ENCODE measurements at places on chromosomes 2 and 18.

- no peaks in the 10 kb centered on the region for H3K36me3 ChIP-seq
- DNase-seq, result no peak
- no peaks in the 10 kb centered on the region for H3K4me1 ChIP-seq
- H3K4me3 ChIP-seq, result no peak overlapping the region
- no peaks in the 10 kb centered on the region for H3K27me3 ChIP-seq
Observed at GRCh38 chr2:182302174-182302573, 124.7 kb downstream of the PDE1A start.

- peaks cover 29% of the 10 kb centered on the region for H3K4me1 ChIP-seq
- no peak for DNase-seq
- no peaks in the 10 kb centered on the region for H3K27me3 ChIP-seq
Observed at GRCh38 chr2:229832510-229832898, 89.3 kb downstream of the TRIP12 start.

DNA sequence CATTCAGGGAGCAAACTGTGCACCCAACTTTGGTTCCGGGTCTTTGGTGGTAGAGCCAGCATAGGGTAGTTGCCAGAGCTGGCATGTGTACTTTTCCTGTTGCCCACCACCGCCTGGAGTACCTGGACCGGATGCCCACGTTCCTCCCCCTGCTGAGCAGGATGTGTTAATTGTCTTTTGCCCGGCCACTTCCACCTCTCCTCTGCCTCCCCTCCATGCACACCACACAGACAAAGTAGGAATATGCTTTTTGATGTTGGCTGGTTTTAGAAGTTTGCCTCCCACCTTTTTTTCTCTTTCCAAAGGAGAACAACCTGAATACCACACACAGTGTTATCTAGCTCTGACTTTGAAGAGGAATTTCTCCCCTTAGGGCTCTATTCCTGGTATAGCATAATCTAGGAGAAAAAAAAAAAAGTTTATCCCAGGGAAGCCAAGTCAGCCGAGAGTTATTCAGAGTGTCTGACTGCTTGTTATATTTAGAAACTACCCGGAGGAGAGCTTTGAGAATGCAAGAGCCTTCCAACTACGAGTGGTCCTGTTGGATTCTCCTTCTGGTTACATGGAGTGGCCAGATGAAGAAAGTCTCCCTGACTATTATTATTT is 111.9 kb downstream of the SETBP1 start:
- no peak for DNase-seq
- no peak overlapping the region for H3K4me3 ChIP-seq
- H3K36me3 ChIP-seq, result peaks cover 3% of the 10 kb centered on the region
- no peaks in the 10 kb centered on the region for H3K4me1 ChIP-seq

DNA sequence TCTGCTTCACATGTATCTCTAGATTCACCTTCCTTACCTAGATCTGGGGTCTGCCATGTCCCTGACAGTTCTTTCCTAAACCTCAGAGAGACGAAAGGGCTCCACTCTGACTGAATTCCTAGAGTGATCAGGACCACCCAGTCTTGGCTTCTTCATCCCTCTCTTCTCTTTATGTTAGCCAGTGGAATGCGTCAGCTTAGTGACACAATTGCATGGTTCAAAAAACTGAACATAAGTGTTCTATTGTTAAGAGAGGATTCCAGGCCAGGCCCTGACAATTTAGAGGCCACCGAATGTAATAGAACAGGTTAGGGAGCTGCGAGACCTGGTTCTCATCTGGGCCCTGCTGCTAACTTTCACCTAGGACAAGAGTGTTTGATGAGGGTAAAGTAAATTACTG is 10.0 kb downstream of the PRELID3A start:
- DNase-seq, result no peak
- no peak overlapping the region for H3K4me3 ChIP-seq
- peaks cover under 1% of the 10 kb centered on the region for H3K27me3 ChIP-seq
- H3K27ac ChIP-seq, result no peak overlapping the region

DNA sequence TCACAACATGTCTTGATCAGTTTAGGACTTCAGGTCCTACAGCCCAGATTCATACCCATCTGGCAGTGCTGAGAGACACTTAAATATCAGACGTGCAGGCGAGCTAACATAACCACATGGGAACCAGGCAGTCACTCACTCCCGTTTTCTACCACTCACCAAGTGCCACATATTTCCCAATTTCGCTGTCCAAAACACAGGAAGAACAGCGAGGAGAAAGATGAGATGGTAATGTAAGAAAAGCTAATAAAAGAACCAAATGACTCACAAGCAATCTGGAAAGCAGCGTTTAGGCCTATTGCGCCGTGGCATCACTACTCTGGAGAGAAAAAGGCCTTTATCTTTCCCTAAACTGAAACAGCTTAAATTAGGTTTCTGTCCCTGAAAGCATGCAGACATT is 647.8 kb upstream of the SLC39A10 start:
- H3K4me1 ChIP-seq, result no peaks in the 10 kb centered on the region
- no peaks in the 10 kb centered on the region for H3K36me3 ChIP-seq
- no peak overlapping the region for H3K27ac ChIP-seq
- no peak for DNase-seq
- peaks cover 30% of the 10 kb centered on the region for H3K27me3 ChIP-seq
- H3K4me3 ChIP-seq, result no peak overlapping the region

DNA sequence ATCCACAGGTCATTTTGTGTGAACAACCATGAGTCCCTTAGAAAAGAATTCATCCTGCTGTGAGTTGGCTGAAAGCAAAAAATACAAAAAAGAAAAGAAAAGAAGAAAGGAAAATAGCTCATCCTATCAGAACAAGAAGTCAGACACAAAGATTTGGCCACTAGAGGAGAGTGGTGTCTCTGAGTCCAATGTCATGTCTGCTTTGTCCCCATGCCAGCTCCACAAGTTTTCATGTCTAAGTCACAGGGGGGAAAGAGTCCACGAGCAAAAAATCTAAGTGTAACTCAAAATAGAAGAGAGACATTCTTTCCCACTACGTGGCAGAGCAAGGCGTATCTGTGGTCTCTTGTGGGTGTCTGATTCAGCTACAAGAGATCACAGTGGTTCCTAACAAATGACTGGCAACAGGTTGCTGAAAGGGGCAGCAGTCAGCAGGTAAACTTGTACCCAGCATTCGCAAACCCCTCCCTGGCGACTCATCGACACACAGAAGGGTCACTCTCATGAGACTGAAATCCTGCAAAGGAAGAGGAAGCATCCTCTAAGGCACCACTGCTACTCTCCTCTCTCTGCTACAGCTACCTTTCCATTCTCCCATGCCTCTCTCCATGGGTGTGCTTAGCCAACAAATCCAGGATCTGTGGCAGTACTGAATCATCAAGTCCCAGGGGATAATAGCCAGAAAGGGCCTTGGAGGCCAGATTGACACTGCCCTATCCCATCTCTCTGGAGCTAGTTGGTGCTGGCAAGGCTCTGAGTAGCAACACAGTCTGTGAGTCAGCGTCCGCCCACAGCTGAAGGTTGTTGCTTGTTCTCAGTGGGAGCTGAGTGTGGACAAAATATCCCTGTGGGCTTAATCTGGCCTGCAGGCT is 123.0 kb upstream of the SLC39A10 start:
- H3K27ac ChIP-seq, result peak overlapping the region; percentile 96
- H3K36me3 ChIP-seq, result no peaks in the 10 kb centered on the region
- peaks cover 50% of the 10 kb centered on the region for H3K4me1 ChIP-seq
- no peaks in the 10 kb centered on the region for H3K27me3 ChIP-seq
- H3K4me3 ChIP-seq, result peak overlapping the region; percentile 79

- peak overlapping the region; percentile 97 for H3K4me3 ChIP-seq
- H3K4me1 ChIP-seq, result peaks cover 47% of the 10 kb centered on the region
- peaks cover 4% of the 10 kb centered on the region for H3K36me3 ChIP-seq
- DNase-seq, result no peak
Observed at GRCh38 chr2:42359304-42359964, 1.6 kb downstream of the COX7A2L start.

GRCh38 chr2:27721335-27721734 is 50.2 kb upstream of the MRPL33 start:
- peaks cover 4% of the 10 kb centered on the region for H3K36me3 ChIP-seq
- H3K4me3 ChIP-seq, result no peak overlapping the region
- peaks cover 18% of the 10 kb centered on the region for H3K4me1 ChIP-seq
- no peak overlapping the region for H3K27ac ChIP-seq

- no peak overlapping the region for H3K4me3 ChIP-seq
- H3K4me1 ChIP-seq, result no peaks in the 10 kb centered on the region
- no peaks in the 10 kb centered on the region for H3K27me3 ChIP-seq
- no peak for DNase-seq
- H3K36me3 ChIP-seq, result no peaks in the 10 kb centered on the region
Observed at GRCh38 chr18:38475686-38476085, 910.1 kb upstream of the CELF4 start.

- no peak overlapping the region for H3K27ac ChIP-seq
- no peaks in the 10 kb centered on the region for H3K4me1 ChIP-seq
- no peak for DNase-seq
- no peaks in the 10 kb centered on the region for H3K27me3 ChIP-seq
- no peaks in the 10 kb centered on the region for H3K36me3 ChIP-seq
Observed at GRCh38 chr18:24974431-24974830, 377.5 kb downstream of the ZNF521 start.

DNA sequence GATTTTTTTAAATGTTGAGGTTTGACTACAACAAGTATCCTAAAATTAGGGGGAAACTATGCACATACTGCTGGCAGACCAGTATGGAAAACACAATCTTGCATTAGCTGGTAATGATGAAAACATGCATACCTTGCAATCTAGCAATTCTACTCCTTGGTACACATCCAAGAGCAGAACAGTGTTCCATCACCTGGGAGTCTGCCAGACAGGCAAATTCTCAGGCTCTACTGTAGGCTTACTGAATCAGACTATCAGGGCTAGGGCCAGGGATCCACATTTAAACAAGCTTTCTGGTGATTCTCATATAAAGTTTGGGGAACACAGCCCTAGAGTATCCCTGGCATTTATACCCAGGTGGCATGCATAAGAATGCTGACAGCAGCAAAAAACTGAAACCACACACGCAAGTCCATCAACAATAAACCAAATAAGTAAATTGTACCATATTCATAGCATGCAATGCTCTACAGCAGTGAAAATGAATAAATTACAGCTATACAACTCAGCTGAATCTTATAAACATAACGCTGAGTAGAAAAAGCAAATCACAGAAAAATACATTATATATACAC is 13.6 kb downstream of the CDH2 start:
- H3K27ac ChIP-seq, result no peak overlapping the region
- no peak for DNase-seq
- H3K27me3 ChIP-seq, result no peaks in the 10 kb centered on the region
- no peak overlapping the region for H3K4me3 ChIP-seq
- no peaks in the 10 kb centered on the region for H3K4me1 ChIP-seq
- no peaks in the 10 kb centered on the region for H3K36me3 ChIP-seq

GRCh38 chr18:2903006-2903405 is 56.2 kb downstream of the EMILIN2 start:
- no peak overlapping the region for H3K27ac ChIP-seq
- no peak for DNase-seq
- H3K4me3 ChIP-seq, result no peak overlapping the region
- H3K27me3 ChIP-seq, result no peaks in the 10 kb centered on the region
- H3K36me3 ChIP-seq, result no peaks in the 10 kb centered on the region

GRCh38 chr2:108404784-108405397 is 27.1 kb downstream of the SULT1C4 start:
- H3K27me3 ChIP-seq, result peaks cover 19% of the 10 kb centered on the region
- no peak overlapping the region for H3K4me3 ChIP-seq
- H3K27ac ChIP-seq, result no peak overlapping the region
- no peaks in the 10 kb centered on the region for H3K4me1 ChIP-seq
- no peak for DNase-seq

DNA sequence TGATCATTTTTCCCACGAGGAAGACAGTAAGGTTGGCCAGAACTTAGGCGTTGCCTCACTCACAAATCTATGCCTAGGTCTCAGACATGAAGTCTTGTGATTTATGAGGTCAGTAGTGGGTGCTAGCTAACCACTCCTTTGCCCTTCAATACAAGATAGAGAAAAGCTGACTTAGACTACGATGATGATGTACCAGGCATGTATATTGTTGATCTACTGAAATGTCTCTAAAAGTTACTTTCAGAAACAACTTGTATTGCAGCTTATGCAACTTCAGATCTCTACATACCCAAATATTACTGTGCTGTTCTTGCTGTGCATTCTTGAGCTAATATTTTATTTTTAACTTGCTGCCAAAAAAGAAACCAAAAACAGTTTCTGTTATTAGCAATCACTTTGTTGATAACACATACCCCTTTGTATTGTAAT is 30.6 kb downstream of the MAPRE2 start:
- H3K4me1 ChIP-seq, result peaks cover 32% of the 10 kb centered on the region
- no peak for DNase-seq
- H3K27me3 ChIP-seq, result no peaks in the 10 kb centered on the region
- H3K27ac ChIP-seq, result no peak overlapping the region

GRCh38 chr2:134838143-134838620 is at the start of gene ACMSD:
Gene ACMSD (plus strand): TSS chr2:134838616. CDS start chr2:134838683, 67 bp downstream.
- DNase-seq, result no peak
- no peak within 1 kb of the TSS for H3K4me3 ChIP-seq
- H3K4me1 ChIP-seq, result no peaks in the 10 kb centered on the region
- no peak within 1 kb of the TSS for H3K27ac ChIP-seq
- peaks cover 5% of the 10 kb centered on the region for H3K36me3 ChIP-seq

- H3K27ac ChIP-seq, result no peak overlapping the region
- H3K36me3 ChIP-seq, result peaks cover 7% of the 10 kb centered on the region
- H3K4me3 ChIP-seq, result no peak overlapping the region
- H3K4me1 ChIP-seq, result peaks cover 13% of the 10 kb centered on the region
Observed at GRCh38 chr18:70195852-70196434, 9.5 kb downstream of the RTTN start.

DNA sequence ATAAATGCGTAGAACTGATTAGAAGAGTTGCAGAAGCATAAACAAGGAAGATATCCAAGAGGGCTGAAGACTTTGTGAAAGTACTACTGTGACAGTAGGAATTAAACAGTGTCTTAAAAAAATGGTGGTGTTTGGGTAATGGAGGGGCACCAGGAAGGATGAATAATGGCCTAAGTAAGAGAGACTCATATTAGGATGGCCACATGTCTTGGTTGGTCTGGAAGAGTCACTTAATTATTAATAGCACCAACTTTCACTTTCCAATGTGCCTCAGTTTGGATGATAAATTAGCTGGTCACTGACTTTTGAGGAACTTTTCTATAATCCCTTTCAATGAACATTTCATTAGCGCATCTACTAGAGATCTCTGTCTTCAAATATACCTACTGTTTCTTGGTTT is 372.2 kb downstream of the NYAP2 start:
- no peak overlapping the region for H3K27ac ChIP-seq
- peaks cover 2% of the 10 kb centered on the region for H3K4me1 ChIP-seq
- H3K27me3 ChIP-seq, result no peaks in the 10 kb centered on the region
- DNase-seq, result no peak

GRCh38 chr2:64929333-64929732 is 59.9 kb upstream of the SLC1A4 start:
- H3K27ac ChIP-seq, result no peak overlapping the region
- H3K4me3 ChIP-seq, result no peak overlapping the region
- H3K36me3 ChIP-seq, result peaks cover 3% of the 10 kb centered on the region
- H3K4me1 ChIP-seq, result peaks cover 6% of the 10 kb centered on the region
- peaks cover 24% of the 10 kb centered on the region for H3K27me3 ChIP-seq
- no peak for DNase-seq

GRCh38 chr18:79406708-79407107 is 11.0 kb downstream of the NFATC1 start:
- no peaks in the 10 kb centered on the region for H3K27me3 ChIP-seq
- DNase-seq, result no peak
- H3K36me3 ChIP-seq, result peaks cover 3% of the 10 kb centered on the region
- no peak overlapping the region for H3K4me3 ChIP-seq
- H3K27ac ChIP-seq, result peak overlapping the region; percentile 99

GRCh38 chr2:54770211-54770610 is 46.7 kb downstream of the EML6 start:
- peaks cover 2% of the 10 kb centered on the region for H3K36me3 ChIP-seq
- no peak for DNase-seq
- H3K27me3 ChIP-seq, result peaks cover 5% of the 10 kb centered on the region
- H3K27ac ChIP-seq, result no peak overlapping the region
- no peak overlapping the region for H3K4me3 ChIP-seq

Data from T-helper 17 cell (primary cell).